ENCODE measurements at places on chromosomes 3 and 15.

DNA sequence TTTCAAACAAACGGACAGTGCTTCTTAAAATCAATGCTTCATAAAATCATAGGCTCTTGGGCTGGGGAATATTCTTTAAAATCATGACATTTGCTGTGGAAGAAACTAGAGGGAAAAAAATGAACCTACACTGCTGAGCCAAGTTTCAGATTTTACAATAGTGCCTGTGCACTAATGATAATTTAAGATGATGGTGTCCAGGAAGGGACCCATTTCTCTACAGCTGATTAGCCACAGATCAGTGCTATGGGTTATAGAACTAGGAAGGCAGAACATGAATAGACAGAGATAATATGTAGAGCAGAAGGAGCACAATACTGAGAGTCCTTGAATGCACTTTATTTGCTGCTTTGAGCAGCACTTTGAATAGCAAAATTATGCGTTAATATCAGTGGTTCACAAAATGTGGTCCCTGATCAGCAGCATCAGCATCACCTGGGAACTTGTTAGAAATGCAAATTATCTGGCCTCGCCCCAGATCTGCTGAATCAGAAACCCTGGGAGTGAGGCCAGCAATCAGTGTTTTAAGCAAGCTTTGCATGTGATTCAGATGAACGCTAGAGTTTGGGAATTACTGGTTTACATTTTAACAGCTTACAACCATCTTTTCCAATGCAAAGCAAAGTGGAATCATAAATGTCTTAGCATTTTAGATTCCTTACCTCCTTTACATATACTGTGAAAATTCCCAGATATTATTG lies 135.8 kb upstream of the ANKRD28 start:
- DNase-seq, result no peak

GRCh38 chr3:120841264-120841663 lies 66.7 kb upstream of the STXBP5L start:
- no peak for DNase-seq

GRCh38 chr15:76342382-76343201 lies 6.0 kb downstream of the ISL2 start:
- DNase-seq, result no peak

DNA sequence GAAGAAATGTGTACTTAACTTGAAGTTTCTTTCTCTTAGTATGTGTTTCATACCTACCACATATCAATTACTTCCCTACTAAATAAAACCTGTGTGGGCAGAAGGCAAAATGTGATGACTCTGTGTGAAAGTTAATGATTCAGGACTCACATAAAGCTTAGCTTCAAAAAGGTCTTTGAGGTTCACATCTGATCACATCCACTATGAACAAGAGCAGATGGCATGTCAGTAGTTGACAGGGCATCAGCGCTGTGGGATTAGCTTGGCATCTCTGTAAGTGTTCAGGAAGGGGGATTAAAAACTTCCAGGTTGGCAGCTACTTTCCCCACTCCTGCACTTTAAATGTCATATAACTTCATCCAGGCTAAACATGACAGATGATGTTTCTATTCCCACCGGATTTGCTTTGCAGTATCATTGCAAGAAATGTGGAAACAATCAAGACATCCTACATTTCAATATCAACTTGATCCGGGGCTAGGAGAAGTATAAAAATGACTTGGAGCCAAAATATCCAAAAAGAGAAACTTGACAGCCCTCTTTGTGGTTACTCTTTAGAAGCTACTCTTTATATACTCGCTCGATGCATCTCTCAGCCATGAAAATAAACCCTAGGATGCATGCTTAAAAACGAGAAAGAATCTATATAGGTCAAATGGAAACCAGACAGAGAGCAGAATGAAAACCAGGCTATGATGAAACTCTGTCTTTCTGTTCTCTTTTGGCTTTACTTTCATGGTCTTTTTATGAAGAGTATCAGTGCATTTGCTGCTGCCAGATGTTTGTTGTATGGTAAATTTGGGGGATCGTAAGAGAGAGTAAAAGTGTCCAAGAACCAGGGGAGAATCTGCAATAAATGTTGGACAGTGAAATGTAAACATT lies 273.1 kb upstream of the ALCAM start:
- no peak for DNase-seq

DNA sequence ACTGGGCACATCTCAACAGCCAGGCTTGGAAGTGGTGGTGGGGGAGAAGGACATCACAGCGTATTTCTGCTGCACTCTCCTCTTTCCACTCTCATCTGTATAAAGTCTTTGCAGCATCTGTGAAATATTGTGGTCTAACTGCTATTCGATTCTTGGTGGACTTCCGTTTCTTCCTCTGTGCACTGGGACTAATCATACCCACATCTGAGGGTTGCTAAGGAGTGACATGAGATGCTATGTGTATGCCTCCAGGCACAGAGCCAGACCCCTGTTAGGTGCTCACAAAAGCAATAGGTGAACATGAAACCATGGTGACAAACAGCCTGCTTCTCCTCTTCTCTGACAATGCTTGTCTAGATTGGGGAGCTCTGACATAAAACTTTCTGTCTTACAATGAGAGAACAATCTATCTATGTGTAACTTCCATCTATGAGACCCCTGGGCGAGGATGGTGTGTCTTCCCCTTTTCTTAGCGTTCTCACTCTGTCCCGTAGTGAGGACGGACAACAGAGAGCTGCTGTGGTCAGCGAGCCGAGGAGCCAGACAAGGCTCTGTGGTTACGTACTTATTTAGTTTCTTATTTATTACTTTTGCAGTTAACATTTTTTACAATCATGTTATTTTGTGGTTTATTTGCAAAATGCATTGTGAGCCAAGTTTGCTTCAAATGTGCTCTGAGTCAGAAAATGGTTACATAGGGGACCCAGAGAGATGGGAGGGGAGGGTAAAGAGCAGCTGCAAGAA lies 196.7 kb upstream of the TPRG1 start:
- DNase-seq, result no peak

DNA sequence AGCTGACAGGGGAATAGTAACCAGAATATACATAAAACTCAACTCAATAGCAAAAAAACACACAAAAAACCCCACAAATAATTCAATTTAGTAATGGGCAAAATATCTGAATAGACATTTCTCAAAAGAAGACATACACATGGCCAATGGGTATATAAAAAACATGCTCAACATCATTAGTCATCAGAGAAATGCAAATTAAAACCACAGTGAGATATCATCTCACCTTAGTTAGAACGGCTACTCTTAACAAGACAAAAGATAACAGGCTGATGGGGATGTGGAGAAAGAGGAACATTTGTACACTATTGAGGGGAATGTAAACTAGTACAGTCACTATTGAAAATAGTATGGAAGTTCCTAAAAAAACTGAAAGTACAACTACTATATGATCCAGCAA lies 678.6 kb downstream of the MECOM start:
- DNase-seq, result no peak

DNA sequence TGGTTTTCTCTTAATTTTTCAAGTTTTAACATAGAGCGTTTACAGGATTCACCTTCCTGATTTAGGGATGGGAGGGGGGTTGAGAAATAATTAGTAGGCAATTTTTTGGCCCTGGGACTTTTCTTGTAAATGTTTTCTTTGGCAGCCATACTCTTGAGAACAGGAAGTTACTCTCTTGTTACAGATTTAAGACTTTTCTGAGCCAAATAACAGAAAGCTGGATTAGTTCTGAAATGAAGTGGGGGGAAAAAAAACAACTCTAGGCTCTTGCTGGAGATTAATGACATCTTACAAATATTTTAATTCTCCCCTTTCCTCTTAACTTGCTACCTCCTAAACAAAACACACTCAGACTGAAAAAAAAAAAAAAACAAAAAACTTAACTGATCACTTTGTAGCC lies 13.8 kb upstream of the POLR2M start:
- DNase-seq, result peak; percentile 86

GRCh38 chr3:105802118-105802706 lies 66.6 kb downstream of the CBLB start:
- no peak for DNase-seq

- no peak for DNase-seq
These were observed 76.8 kb downstream of the CPNE4 start for GRCh38 chr3:131957980-131958379.

GRCh38 chr15:56996746-56997470 lies 78.5 kb downstream of the TCF12 start:
- DNase-seq, result no peak

DNA sequence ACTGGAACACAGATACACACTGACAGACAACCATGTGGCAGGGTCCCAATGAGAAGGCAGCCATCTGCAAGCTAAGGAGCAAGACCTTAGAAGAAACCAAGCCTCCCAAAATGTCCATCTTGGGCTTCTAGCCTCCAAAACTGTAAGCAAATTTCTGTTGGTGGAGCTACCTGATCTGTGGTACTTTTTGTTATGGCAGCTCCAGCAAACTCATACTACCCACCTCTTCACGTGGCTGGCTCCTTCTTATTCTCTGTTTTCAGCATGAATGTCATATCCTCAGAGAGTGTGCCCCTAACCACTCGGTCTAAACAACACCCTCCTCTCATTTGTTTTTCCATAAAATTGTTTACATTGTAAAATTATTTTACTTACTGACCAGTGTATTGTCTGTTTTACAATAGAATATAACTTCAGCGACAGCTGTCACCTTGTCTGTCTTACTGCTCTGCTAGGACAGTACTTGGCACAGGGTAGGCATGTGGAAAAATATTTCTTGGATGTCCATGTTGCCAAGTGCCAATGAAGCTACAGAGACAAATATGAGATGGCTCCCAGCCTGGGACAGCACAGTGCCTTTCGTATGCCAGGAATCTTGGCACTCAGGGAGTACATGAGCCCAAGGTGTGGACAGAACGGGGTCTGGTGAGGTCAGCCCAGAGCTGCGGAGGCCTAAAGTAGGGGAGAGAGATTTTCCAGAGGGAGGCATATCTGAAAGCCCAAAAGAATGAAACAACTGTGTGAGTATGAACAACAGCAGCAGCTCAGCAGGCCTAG lies 17.4 kb upstream of the SLC25A36 start:
- no peak for DNase-seq

DNA sequence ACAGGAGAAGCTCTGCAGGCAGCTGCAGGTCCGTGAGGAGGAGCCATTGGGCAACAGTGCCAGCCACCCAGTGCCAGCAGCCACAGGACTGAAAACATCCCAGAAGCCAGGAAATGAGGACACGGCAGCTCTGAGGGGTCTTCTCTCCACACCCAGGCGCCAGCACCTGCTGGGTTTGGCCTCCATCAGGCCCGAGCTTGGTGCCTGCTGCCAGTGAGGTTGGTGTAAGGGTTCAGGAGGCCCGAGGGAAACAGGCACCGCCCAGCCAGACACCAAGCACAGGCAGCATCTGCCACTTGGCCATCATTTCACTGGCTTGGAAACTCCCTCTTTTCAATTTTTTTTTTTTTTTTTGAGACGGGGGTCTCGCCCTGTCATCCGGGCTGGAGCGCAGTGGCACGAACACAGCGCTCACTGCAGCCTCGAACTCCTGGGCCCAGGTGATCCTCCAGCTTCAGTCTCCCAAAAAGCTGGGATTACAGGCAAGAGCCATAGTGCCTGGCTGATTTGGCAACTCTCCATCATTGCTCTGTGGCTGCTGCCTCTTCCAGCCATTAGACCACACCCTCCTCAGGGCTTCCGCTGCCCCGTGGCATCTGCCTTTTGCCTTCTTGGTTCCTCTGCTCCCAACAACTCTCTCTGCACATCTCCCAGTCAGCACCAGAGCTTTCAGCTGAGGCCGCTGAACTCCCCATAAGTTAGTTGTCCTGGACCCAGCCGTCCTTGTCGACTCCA lies 1.5 kb upstream of the ITIH3 start:
- DNase-seq, result no peak

- no peak for DNase-seq
These were observed 255.4 kb downstream of the TJP1 start for GRCh38 chr15:29566914-29567313.

GRCh38 chr15:36882487-36883131 lies 217.7 kb downstream of the MEIS2 start:
- peak; percentile 28 for DNase-seq

GRCh38 chr3:99111235-99111634 lies 209.7 kb upstream of the DCBLD2 start:
- no peak for DNase-seq
